ENCODE measurements at places on chromosomes 3 and 15. TPM values are rescaled to one million over a fixed set of nuclear protein-coding genes. Genes with fewer than 3 reads are reported as not detected.

Gene EIF2B5
- 47.0 TPM for total RNA-seq

- H3K27me3 ChIP-seq = peaks cover 6% of the 10 kb centered on the region
- H3K27ac ChIP-seq = no peak overlapping the region
- H3K4me3 ChIP-seq = no peak overlapping the region
- no peaks in the 10 kb centered on the region for H3K36me3 ChIP-seq
- DNase-seq = no peak
- no peaks in the 10 kb centered on the region for H3K4me1 ChIP-seq
These were observed 128.5 kb downstream of the MYRIP start for GRCh38 chr3:39937874-39938273.

DNA sequence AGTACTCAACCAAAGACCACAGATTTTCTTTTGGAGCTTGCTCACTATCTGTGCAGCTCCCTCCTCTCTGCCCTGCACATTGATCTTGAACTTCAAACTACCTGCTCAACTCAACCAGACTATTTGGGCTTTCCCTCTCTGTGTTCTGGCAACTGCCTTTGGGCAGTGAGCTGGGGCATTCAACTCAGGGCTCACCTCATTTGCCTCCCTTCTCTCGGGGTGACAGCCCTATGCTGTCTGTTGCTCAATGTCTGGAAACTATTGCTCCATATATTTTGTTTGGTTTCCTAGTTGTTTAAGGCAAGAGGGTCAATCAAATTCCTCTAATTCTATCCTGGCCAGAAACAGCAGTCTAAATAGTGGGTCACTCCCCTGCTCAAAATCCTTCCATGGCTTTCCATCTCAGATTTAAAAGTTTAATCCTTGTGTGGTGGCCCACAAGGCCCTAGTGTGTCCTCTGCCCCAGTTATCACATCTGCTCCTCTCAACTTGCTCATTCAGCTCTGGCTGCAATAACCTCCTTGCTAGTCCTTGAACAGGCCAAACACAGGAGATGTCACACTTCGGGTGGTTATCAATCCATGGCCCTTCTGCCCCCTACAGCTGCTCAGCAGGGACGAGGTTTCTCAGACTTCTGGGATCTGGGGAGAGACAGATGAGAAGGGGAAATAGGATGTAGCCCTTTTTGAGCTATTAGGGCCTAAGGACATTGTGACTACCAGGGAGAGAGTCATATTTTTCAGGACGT lies 67.8 kb downstream of the SNRK start:
- H3K27ac ChIP-seq = no peak overlapping the region
- H3K4me1 ChIP-seq = peaks cover 2% of the 10 kb centered on the region
- H3K27me3 ChIP-seq = no peaks in the 10 kb centered on the region
- H3K4me3 ChIP-seq = no peak overlapping the region
- no peak for DNase-seq

DNA sequence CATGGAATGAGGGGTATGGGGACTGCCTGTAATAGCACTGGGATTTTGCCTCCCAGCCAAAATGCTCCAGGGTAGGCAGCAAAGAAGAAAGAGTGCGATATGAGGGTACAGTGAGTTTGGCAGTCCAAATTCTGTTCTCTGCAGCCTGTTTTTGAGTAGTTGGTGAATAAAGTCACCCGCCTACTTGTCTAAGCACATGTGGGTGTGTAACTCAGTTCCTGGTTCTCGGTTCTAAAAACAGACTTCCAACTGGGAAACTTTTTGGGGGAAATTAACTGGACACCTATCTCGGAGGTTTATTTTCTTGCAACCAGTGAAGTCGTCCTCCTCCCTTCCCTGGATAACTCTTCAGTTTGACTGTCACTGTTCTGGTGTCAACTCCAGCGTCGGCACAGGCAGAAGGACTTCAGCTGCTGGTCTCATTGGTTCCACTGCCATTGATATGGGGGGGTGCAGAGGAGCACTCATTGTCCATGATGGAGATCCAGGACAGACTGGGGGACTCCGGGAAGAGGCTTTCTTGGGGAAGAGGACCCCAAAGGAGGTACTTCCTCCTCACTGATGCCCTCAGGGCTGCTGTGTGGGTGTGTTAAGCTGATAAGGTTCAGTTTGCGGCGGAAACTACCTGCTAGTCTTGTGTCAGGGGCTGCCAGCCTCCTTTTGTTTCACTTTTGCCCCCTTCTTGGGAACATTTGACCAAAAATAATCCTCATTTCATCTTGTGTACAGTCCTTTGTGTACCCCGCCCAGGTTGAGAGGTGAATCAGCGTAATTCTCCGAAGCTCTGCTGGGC lies 13.2 kb downstream of the GHRL start:
- no peaks in the 10 kb centered on the region for H3K27me3 ChIP-seq
- DNase-seq = no peak
- H3K4me1 ChIP-seq = peaks cover 65% of the 10 kb centered on the region
- H3K4me3 ChIP-seq = no peak overlapping the region
- no peak overlapping the region for H3K27ac ChIP-seq

Data from activated T-cell treated with anti-CD3 and anti-CD28 coated beads, Interleukin-2, amount 50 U/mL, for 72 hours (primary cell).